Spinal cord (tissue), 10 donors: ENCODE measurements at places on chromosomes 6 and 20. TPM values are rescaled to one million over a fixed set of nuclear protein-coding genes. Genes with fewer than 3 reads are reported as not detected.

BPI gene
- total RNA-seq = 11.5 TPM

DNA sequence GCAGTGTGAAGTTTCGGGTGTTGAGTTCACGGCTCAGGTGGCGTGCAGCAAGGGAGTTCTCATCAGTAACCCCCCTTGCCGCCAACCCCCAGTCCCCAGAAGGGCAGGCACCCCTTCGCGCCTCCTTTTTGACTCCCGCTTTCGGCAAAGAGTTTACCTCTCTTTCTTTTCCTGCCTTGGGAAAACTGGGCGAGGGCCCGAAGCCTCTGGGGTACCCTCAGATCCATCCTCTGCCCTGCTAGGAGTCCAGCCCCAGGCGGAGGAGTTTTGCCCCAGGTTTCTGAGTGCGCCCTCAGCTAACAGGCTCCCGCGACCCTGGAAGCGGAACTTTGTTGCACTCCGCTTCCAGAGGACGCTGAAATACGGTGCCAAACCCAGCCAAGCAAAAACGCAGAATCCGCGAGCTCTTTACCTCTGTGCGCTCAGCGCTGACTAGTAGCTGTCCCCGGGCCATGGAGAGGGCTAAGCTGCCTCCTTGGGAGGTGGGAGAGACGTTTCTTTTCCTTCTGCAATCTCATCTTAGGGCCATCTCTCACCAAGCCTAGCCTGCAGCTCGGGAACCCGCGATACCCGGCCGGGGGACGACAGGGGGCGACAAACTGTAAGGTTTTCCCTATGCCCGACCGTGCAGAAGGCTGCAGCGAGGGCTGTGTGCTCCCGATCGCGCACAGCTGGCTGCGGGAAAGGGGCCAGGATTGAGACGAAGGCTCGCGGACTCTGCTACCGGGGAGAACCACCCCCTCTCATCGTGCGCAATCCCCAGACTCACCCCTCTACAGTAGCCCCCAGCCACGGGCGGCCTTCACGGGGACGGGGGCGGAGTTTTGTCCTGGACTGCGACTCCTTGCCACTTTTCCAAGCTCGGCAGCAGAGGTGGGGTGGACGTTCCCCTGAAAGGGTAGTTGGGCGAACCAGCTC, 2.7 kb upstream of the PAX1 start:
- H3K4me3 ChIP-seq = peak overlapping the region; percentile 24
- peaks cover 98% of the 10 kb centered on the region for H3K27me3 ChIP-seq
- no peaks in the 10 kb centered on the region for H3K36me3 ChIP-seq
- peak; percentile 92 for DNase-seq
- H3K4me1 ChIP-seq = peaks cover 40% of the 10 kb centered on the region

WFDC10B gene
- not detected for total RNA-seq

CLVS2 gene
- total RNA-seq = 6.4 TPM

GABRR1 gene
- not detected for total RNA-seq

DNA sequence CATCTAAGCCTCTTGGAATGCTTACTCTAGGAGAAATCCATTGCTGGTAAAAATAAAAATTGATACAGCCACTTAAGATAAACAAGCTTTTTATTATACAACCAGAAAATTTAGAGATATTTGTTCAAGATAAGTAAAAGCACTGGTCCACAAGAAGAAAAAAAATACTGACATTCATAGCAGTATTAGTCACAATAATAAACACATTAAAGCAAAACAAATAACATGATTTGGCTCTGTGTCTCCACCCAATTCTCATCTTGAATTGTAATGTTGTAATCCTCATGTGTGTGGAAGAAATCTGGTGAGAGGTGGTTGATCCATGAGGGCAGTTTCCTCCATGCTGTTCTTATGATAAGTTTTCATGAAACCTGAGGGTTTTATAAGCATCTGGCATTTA, 1093.5 kb upstream of the ADGRB3 start:
- no peaks in the 10 kb centered on the region for H3K4me1 ChIP-seq
- H3K36me3 ChIP-seq = no peaks in the 10 kb centered on the region
- no peaks in the 10 kb centered on the region for H3K27me3 ChIP-seq
- no peak overlapping the region for H3K4me3 ChIP-seq
- no peak overlapping the region for H3K27ac ChIP-seq
- no peak for DNase-seq

- no peaks in the 10 kb centered on the region for H3K27me3 ChIP-seq
- no peak for DNase-seq
- no peaks in the 10 kb centered on the region for H3K36me3 ChIP-seq
- no peak overlapping the region for H3K4me3 ChIP-seq
- H3K4me1 ChIP-seq = peaks cover 4% of the 10 kb centered on the region
- H3K27ac ChIP-seq = no peak overlapping the region
These were observed 4.8 kb downstream of the CST5 start for GRCh38 chr20:23874747-23875146.

DNA sequence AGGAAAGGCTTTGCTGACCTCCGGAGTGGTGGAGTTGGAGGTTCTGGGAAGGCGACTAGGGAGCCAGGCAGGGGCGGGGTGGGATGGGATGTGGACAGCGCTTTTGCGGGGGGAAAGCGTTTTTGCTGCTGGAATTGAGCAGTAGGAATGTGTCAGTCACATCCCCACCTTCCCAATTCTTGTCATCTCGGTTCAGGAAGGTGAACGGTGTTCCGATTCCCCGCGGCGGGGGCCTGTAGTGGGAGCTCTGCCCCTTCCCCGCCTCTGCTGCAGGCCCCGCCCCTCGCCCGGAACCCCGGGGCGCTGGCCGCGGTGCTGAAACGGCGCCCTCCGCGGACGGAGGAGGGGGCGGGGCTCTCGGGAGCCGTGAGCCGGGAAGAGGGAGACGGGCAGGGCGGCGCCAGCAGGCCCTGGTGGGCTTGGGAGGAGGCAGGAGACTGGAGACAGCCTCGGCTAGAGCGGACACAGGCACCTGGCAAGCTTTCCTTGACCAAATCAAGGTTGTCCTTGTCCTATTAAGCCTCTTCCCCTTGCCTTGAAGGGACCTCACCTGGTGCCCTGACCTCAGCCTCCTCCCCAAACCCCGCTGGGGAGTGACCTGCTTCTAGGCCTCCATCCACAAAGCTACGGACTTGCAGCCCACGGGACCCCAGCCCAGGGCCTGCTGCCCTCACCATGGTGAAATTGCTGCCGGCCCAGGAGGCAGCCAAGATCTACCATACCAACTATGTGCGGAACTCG, at the start of gene LHFPL5:
TSS of gene LHFPL5 (plus strand) at position 357 of the 741 bp plus-strand sequence. CDS start at position 676, 319 bp downstream.
- no peaks in the 10 kb centered on the region for H3K36me3 ChIP-seq
- H3K4me1 ChIP-seq = peaks cover 12% of the 10 kb centered on the region
- no peaks in the 10 kb centered on the region for H3K27me3 ChIP-seq
- H3K27ac ChIP-seq = no peak within 1 kb of the TSS

GRCh38 chr6:71205336-71205956, 83.2 kb upstream of the OGFRL1 start:
- H3K4me1 ChIP-seq = no peaks in the 10 kb centered on the region
- H3K4me3 ChIP-seq = no peak overlapping the region
- no peaks in the 10 kb centered on the region for H3K36me3 ChIP-seq
- H3K27me3 ChIP-seq = no peaks in the 10 kb centered on the region
- no peak overlapping the region for H3K27ac ChIP-seq

SUMO4 gene
- total RNA-seq = 5.7 TPM

DNA sequence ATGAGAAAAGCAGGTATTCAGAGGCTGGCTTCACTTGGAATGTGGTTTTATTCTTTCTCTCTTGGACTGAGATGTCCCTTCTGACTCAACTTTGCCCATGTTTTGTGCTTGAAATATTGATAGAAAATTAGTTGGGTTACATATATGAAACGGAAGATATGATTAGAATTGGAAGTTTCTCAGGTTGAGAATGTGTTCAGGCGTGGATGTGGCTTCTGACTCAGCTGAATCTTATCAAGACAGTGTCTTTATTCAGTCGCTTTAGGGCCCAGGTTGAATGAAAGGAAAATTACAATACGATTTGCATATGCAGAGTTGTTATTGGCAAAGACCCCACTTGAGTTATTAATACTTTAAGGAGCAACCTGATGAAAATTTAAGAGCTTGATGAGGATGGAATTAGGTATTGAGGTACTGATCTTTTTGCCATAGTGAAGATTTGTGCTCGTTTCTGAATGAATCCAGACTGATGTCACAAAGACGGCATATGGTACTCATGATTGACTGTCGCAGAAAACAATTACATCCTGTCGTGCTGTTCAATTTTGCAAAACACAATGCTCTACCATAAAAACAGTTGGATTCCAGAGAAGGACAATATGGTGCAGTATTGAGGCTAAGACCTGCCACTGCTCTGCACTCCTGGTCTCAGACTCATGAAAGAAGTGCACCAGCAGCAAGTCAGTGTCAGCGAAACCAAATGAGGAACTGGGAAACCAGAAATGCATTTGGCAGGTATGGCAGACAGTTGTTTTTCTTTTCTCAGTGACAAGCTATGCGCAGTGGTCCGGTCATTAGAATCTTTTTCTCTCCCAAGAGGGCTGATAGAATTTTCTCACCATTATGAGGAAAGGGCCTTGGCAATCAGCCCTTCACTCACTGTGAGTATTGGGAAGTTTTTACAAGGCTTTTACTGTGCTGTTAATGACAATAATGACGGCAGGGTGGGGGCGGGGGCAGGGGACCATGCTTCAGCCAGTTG, 158.3 kb downstream of the DOK5 start:
- no peak for DNase-seq
- peaks cover 10% of the 10 kb centered on the region for H3K4me1 ChIP-seq
- no peaks in the 10 kb centered on the region for H3K27me3 ChIP-seq
- no peaks in the 10 kb centered on the region for H3K36me3 ChIP-seq
- H3K27ac ChIP-seq = no peak overlapping the region
- no peak overlapping the region for H3K4me3 ChIP-seq

GRCh38 chr20:1489764-1490436, 1.3 kb downstream of the SIRPB2 start:
- H3K27ac ChIP-seq = no peak overlapping the region
- H3K4me3 ChIP-seq = no peak overlapping the region
- H3K36me3 ChIP-seq = no peaks in the 10 kb centered on the region
- no peaks in the 10 kb centered on the region for H3K4me1 ChIP-seq

BEND6 gene
- total RNA-seq = 27.1 TPM

PRSS16 gene
- total RNA-seq = 0.11 TPM

MICB gene
- 1.9 TPM for total RNA-seq

ITPR3 gene
- 10.9 TPM for total RNA-seq

- H3K27ac ChIP-seq = no peak overlapping the region
- no peaks in the 10 kb centered on the region for H3K27me3 ChIP-seq
- H3K36me3 ChIP-seq = no peaks in the 10 kb centered on the region
- no peak overlapping the region for H3K4me3 ChIP-seq
- H3K4me1 ChIP-seq = no peaks in the 10 kb centered on the region
- no peak for DNase-seq
These were observed 49.6 kb downstream of the PTCHD4 start for GRCh38 chr6:48061265-48061990.

DNA sequence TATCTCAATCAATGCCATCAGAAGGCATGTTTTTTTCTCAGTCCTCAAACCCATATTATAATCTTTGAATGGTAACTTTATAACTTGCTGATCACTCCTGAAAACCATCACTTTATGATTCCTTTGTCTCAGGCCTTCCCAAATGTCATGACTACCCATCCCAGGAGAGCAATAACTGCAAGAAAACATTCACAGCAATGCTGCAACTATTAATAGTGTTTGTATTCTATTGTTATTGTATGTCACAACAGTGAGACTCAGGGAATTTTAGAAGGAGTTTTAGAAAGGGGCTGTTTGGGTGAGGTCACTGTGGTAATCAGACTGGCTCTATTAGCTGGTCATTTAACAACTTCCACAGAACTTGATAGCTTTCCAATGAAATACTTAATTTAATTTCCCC, 301.4 kb upstream of the TBX18 start:
- no peak for DNase-seq
- H3K4me3 ChIP-seq = no peak overlapping the region
- no peaks in the 10 kb centered on the region for H3K4me1 ChIP-seq
- H3K27me3 ChIP-seq = no peaks in the 10 kb centered on the region

DNA sequence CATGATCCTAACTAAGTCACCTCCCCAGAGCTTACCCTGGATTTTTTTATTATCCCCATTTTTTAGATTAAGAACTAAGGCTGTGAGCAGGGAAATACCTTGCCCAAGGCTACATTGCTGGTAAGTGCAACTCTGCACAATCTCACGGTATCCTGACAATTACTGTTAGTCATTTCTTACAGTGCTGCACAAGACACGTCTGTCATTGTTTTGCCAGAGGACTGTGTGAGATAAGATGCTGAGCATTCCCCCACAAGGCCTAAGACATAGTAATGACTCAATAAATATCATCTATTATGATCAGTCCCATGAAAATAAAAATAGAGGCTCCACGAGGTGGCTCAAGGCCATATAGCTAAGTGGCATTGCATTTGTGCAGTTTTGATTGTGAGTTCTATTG, 21.0 kb downstream of the PFDN4 start:
- no peak overlapping the region for H3K27ac ChIP-seq
- no peaks in the 10 kb centered on the region for H3K36me3 ChIP-seq
- no peaks in the 10 kb centered on the region for H3K27me3 ChIP-seq
- H3K4me1 ChIP-seq = no peaks in the 10 kb centered on the region
- H3K4me3 ChIP-seq = no peak overlapping the region

DNA sequence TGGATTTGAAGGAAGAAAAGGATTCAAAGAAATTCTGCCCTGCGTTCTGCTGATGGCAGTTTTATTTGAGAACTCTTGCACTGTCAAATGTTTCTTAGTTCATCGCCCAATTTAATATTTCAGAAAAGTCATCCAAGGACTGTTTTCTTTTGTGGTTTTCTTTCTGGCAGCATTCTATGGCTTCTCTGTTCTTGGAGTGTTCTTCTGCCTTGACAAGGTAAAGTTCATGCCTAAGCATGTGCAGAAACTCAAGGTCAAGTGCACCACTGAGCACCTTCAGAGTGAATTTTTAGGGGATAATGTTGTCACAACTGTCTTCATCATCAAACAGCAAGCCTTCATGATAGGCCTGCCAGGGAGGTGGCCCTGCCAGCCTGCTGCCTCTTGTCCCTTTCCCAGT, 225.6 kb downstream of the PLCB1 start:
- DNase-seq = no peak
- no peaks in the 10 kb centered on the region for H3K4me1 ChIP-seq
- H3K27me3 ChIP-seq = no peaks in the 10 kb centered on the region
- no peak overlapping the region for H3K4me3 ChIP-seq

HLA-DRA gene
- 40.9 TPM for total RNA-seq

CSNK2B gene
- 54.3 TPM for total RNA-seq

ANKEF1 gene
- total RNA-seq = 2.8 TPM

- H3K27ac ChIP-seq = peak overlapping the region; percentile 49
- H3K4me3 ChIP-seq = no peak overlapping the region
These were observed 37.4 kb downstream of the PLCG1 start for GRCh38 chr20:41174782-41175181.

DNA sequence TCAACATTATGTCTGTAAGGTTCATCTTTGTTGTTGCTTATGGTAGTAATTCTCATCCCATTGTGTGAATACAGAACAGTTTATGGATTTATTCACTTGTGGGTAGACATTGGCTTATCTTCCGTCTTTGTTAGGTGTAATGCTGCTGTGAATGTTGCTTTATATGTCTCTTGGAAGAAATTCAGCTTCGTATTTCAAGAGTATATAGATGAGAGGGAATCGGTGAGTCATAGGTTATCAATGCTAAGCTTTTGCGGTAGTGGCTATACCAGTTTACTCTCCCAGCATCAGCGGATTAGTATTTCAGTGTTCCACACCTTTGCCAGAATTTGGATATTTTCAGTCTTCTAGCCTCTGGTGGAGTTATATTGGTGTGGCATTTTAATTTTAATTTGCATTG, 77.8 kb downstream of the ZFAND3 start:
- no peaks in the 10 kb centered on the region for H3K4me1 ChIP-seq
- H3K4me3 ChIP-seq = no peak overlapping the region
- H3K27me3 ChIP-seq = no peaks in the 10 kb centered on the region
- no peak for DNase-seq

TRIM10 gene
- total RNA-seq = 0.94 TPM
